GM13976 (cell line): ENCODE measurements at places on chromosomes 4 and X.

DNA sequence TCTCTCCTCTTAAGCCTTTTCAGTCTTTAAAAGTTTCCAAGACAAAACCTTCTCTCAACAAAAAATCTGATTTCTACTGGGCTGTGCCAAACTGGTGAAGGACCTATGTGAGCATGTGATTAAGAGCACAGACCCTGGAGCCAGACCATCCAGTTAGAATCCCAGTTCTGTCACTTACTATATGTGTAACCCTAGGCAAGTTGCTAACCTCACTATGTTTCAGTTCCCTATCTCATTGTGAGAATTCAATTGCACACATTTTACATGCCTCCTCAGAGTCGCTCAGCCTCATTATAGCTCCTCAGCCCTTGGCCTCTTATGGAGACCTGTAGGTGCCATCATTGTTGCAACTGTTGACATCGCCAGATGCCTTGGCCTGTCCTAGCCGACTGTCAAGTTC is 54.1 kb upstream of the VEGFD start:
- DNase-seq = peak; percentile 12

- no peak for DNase-seq
Measured at GRCh38 chrX:3820167-3820566, 106.7 kb upstream of the PRKX start.

DNA sequence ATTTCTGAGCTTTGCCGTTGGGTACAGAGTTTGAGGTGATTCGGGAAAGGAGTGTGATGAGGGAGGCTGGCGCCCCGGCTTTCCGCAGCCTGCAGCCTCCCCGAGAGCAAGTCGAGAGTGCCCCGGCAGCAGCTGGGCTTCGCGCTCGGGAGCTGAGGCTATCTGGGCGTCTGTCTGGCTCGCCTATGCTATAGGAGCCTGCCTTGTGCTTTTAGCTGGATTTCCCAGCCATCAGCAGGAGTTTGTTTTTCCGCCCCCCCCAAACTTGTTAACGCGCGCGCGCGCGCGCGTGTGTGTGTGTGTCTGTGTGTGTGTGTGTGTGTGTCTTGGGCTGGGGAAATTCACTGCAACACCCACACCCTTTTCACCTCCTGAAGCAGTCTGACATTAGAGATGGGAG is 765 bp upstream of the DGKK start:
- no peak for DNase-seq

- DNase-seq = no peak
Measured at GRCh38 chrX:43973249-43974099, at the start of gene NDP. Gene NDP (minus strand): TSS chrX:43973390. CDS start chrX:43958645, 14,745 bp downstream.

GRCh38 chr4:147366164-147366563 is 114.7 kb upstream of the EDNRA start:
- DNase-seq = no peak

DNA sequence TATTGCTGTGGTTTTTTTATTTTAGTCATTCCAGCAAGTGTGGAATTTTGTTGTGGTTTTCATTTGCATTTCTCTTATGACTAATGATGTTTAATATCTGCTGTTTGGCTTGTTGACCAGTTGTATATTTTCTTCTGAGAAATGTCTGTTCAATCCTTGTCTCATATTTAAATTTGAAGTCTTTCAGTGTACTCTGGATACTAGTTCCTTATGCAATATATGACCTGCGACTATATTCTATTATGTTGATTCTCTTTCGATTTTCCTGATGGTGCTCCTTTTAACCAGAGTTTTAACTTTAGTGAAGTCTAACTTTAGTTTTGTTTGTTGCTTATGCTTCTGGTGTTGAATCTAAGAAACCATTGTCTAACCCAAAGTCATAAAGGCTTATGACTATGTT is 1528.0 kb downstream of the TECRL start:
- no peak for DNase-seq

DNA sequence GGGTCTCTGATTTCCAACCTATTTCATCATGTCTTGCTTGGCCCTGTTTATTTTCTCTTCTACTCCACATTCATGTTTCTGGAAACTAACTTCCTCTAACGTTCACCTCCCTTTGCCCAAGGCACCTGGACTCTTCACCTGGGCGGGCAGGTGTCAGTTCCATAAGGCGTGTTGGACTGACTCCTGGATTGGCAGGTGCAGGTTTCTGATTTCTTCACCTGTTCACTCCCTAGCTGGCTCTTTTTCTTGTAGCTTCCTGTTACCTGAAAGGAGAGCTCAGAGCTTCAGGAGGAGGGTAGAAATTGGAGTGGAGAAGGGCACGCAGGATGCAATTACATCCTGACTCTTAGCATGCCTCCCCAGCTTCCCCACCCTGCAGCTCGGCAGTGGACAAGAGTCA is 350.8 kb upstream of the KLF3 start:
- no peak for DNase-seq

- no peak for DNase-seq
Measured at GRCh38 chr4:186137196-186137794, 32.8 kb downstream of the FAM149A start.

DNA sequence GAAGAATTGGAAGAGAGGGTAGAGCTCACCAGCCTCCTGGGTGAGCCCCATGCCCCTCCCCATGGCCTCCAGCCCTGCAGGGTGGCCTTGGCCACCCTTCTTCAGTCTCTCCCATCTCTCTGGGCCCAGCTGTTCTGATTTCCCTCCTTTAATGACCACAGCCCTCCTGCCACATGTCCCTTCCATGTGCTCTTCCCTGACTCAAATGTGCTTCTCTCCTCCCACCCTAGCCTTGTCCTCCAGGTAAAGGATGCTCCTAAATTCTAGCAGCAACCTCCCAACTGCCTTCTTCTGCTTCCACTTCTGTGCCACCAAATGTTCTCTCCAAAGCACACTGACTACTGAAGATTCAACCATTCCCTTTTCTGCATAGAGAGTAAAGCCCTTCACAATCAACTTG is 83.0 kb downstream of the ADRA2C start:
- no peak for DNase-seq

- no peak for DNase-seq
Measured at GRCh38 chr4:5784021-5784420, 73.0 kb downstream of the EVC start.

GRCh38 chr4:182825003-182825402 is 92.2 kb downstream of the DCTD start:
- no peak for DNase-seq

GRCh38 chr4:187983746-187984145 is 11.8 kb upstream of the ZFP42 start:
- DNase-seq = no peak

DNA sequence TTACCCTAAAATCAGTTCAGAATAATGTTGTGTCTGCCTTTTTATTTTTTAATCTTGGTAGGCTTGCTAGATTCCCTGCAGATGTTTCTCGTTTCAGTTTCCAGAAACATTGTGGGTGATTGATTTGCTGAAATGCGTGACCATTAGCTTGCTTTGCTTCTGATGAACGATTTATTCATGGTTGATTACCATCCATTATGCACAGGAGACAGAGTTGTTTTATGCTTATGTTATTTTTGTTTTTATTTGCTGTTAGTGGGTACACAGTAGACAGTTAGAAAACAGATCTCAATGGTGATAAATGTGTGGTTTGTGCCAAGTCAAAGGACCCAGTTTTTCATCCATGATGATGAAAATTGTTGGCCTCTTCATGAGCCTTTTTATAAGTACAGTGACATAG is 455.6 kb upstream of the BOD1L1 start:
- DNase-seq = no peak

DNA sequence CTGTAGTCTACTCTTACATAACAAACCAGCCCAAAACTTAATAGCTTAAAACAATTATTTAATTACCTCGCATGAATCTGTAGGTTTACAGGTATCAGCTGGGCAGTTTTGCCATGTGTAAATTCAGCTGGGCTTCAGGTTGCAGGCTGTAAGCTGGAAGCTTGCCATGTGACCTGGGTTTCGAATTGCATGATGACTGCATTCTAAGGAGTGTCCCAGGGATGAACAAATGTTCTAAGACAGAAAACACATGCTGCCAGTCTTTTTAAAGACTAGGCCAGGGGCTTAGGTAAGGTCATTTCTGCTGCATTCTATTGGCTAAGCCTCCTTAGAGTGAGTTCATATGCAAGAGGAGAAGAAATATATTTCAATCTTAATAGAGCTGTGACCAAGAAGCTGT is 44.8 kb downstream of the GRIA2 start:
- DNase-seq = no peak

- DNase-seq = no peak
Measured at GRCh38 chr4:152456609-152457008, 79.3 kb downstream of the FBXW7 start.

GRCh38 chr4:183094393-183095198 is 4.5 kb upstream of the WWC2 start:
- DNase-seq = no peak

GRCh38 chr4:126748736-126749135 is 884.0 kb upstream of the INTU start:
- no peak for DNase-seq

DNA sequence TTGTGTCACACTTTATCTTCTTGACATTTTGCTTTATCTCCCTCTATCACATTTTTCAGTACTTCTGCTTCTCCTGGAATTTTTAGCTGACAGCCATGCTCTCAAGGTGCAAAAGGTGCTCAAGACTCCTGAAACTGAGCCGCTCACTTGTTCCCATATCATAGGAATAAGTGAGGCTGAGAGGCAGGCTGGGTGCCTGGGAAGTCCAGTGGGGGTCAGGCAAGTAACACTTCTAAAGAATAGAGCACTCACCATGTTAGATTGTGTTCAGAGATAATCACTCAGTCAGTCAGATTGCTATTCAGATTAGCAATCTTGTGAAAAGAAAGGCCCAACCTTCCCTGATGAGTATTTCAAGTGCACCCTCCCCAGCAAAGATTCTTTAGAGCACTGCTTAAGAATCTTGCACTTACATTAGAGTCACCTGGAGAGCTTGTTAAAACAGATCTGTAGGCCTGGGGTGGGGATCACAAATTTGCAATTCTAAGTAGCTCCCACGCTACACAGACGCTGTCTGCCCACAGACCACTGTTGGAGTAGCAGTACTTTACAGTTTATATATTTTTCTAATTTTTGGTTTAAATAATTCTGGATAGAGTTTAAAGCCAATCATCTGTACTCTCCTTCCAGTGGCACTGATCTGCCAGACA is 23.1 kb upstream of the LRAT start:
- DNase-seq = no peak

DNA sequence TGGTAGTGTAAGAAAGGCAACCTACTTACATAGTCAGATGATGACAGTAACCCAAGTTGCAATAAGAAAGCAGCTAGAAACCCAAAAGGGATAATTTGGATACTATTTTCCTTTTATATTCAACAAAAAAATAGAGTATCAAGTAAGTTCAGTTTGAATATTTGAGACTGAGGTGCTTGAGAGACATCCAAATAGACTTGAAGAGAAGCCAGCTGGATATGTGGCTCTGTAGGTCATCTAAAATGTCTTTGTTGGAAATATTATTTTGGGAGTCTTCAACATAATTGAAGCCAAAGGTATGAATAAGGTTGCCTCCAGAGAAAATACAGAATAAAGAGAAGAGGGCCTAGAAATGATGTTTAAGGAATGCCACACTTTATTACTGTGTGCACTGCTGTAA is 438.2 kb upstream of the DIAPH2 start:
- no peak for DNase-seq

GRCh38 chrX:109871121-109871888 is 131.6 kb upstream of the TMEM164 start:
- no peak for DNase-seq

- no peak for DNase-seq
Measured at GRCh38 chr4:186150926-186151325, 40.4 kb upstream of the CYP4V2 start.

DNA sequence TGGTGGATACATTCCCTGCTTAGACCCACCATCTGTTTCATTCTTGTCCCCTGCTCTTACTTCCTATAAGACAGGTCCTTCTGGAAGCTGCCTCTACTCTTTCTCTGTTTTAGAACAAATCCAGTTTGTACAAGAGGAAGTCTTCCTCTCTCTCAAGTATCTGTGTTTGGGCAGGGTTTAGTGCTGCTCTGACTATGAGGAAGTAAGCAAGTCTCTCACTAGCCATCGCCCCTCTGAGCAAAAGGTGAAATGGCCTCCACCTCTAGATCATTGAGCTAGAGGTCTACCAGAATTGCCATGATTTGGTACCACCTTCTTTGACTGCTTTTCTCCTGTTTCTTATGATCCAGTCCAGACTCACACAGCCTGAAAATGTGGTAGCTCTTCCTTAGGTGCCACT is 8.4 kb downstream of the BTK start:
- DNase-seq = no peak

DNA sequence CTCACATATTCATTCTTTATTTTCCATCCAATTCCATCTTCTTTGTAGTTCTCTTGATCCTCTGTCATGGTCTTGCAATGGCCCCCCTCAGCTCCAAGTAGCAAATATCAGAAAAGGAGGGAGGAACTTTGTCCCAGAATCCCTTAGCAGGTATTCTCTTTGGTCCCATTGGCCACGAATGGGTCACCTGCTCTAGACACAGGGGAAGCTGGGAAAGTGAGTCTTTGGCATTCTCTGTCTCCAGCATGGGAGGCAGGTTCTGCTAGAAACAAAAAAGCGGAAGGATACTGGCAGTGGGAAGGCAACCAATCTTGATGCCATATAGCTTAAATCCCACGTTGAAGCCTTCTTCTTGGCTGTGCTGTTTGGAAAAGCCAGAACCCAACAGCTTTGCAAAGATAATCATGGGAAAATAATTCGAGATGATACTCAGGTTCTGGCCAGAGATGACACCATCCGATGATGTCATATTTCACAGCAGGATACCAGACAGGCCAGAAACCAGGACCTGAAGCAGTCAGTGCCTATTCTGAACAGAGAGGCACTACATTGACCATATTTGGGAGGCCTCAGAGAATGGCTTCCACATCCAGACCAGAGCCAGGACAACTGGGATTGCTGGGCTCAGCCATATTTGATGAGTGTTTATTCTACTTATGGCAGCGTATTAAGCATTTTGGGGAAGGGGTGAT is 110.4 kb upstream of the ATXN3L start:
- DNase-seq = no peak

GRCh38 chr4:5120468-5120867 is 69.2 kb downstream of the STK32B start:
- no peak for DNase-seq

DNA sequence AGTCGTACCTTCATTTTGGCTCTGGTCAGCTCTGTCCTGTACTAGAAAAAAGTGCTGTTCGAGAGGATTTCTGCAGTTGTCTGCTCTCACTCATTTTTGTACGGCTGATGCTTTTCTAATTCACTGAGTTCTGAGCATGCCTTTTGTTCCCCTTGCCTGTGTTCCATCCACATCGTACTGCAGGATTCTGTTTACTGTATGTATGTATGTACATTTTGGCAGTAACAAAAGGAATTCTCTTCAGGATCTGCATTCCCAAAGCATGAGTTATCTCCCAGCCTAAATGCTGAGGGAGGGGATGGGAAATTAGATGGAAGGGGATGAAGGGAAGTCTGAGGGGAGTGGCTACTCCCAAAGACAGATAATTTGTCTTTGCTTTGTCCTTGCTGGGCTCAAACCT is 87.6 kb downstream of the GBA3 start:
- DNase-seq = no peak

- no peak for DNase-seq
Measured at GRCh38 chr4:128256539-128256938, 31.1 kb downstream of the PGRMC2 start.

DNA sequence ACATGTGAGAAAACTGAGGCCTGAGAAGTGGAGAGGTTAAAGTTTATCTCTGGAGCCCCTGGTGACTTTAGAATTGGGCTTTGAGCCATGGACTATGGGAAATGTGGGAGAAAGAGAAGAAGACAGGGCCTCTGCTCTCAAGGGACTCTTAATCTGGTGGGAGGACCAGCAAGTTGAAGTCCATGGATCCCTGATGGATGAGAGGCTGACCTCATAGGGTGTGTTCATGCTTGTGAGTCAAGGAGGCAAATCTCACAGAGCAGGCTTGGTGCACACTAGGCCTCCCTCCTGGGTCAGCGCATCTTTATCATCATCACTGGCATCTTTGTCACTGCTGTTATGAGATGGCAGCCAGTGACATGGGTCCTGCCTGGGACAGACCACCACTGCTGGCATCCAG is 211.9 kb downstream of the AFAP1 start:
- no peak for DNase-seq
